Mesendoderm (in vitro differentiated cells): ENCODE measurements at places on chromosomes 7 and 10.

DNA sequence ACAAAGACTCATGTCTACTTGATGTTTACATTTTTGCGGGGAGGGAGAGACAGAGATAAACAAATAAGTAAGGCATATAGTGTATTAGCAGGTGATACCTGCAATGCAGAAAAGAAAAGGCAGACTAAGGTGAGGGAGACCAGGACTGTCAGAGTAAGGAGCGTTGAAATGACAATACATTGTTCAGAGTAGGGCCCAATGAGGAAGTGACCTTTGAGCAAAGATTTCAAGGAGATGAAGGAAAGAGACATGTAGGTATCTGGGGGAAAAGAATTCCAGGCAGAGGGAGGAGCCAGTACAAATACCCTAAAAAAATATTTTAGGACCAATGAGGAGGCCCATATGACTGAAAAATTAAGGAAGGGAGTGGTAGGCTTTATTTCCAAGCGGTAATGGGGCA, 162.7 kb upstream of the PRSS1 start:
- no peak for DNase-seq

GRCh38 chr7:101804967-101805366, 12.5 kb upstream of the CUX1 start:
- peak; percentile 77 for DNase-seq

GRCh38 chr7:360454-361100, 70.6 kb downstream of the FOXL3 start:
- DNase-seq: no peak

DNA sequence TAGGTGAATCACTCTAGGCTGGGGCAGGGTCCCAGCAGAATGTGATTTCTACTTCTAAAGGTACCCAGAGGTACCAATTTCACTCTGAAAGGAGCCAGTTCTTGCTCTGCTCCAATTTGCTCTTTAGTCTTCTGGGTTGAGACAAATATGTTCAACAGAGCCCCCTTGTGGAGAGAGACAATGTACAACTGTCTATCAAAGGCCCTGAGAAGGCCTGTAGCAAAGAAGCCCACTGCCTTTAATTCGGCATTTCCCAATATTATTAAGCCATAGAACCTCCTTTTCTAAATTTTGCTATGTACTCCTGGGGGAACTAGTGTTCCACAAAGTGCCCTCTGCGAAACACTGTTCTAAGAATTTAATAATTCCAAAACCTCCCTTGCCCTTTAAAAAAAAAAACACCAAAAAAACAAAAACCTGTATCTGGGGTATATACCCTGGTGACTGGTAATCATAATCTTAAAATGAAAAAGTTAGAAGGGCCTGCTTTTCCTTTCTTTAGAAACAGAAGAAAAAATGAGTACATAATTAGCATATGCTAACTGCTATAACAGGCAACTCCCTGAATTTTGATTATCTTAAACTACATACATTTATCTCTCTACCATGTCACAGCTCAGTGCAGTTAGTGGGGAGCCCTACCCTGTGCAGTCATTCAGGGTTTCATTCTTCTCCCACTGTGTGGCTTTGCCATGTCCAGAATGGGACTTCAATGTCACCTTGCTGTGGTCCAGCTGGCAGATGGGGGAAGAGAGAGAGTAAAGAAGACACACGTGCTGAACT, 160.9 kb upstream of the BMPER start:
- DNase-seq: peak; percentile 70

DNA sequence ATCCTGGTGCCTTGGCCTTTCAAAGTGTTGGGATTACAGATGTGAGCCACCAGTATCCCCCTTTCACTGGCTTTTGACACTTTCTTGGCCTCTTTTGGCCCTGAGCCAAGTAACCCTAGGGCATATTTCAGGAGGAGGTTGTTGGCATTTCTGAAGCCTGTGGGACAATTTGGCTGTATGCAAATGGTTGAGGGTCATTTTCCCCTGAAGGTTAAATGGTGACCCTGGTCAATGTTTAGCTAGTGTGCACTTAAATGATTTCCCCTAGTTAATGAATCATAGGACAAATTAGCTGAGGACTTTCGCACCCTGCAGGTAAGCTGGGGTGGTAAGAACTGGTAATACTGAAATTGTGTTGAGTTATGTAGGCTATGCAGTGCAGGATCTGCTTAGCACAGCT, 660.5 kb downstream of the LRMDA start:
- no peak for DNase-seq

DNA sequence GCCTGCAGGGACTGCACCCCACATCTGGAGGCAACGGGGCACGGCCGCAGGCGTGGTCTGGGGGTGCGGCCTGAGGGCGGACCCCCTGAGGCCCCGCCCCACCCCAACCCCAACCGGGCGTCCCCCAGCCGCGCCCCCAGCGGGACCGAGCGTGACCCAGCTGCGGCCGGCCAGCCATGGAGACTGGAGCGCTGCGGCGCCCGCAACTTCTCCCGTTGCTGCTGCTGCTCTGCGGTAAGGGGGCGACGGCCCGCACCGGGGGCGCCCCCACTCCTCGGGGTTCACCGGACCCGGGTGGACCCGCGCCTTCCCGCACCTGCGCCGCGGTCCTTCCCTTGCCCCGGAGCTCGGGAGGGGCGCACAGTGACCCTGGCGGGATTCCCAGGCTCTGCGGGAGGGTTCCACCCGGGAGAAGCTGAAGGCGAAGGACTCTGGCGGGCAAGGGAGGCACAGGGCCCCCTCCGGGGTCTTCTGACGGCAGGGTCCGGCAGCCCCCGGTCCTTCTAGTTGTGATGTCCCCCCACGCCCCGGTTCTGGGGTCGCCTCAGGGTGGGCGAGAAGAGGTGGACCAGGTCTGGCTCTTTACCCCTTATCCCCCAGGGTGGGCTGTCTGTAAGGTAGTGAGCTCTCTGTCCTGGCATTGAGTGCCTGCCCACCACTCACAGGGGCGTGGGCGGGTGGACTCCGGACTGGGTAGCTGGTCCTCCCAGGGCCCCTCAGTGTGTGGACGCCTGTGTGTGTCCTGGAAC, at the start of gene RAMP3:
RAMP3 (plus strand) TSS at position 139 of the 749 bp plus-strand sequence; CDS start at position 177, 38 bp downstream.
- DNase-seq: no peak

GRCh38 chr7:96299496-96299895, 22.4 kb downstream of the SLC25A13 start:
- no peak for DNase-seq

GRCh38 chr10:14062528-14063260, 268.0 kb downstream of the FRMD4A start:
- DNase-seq: no peak

GRCh38 chr7:41699516-41699915, 3.4 kb downstream of the INHBA start:
- DNase-seq: peak; percentile 58

GRCh38 chr10:46075869-46076268, 29.8 kb upstream of the MSMB start:
- DNase-seq: no peak

DNA sequence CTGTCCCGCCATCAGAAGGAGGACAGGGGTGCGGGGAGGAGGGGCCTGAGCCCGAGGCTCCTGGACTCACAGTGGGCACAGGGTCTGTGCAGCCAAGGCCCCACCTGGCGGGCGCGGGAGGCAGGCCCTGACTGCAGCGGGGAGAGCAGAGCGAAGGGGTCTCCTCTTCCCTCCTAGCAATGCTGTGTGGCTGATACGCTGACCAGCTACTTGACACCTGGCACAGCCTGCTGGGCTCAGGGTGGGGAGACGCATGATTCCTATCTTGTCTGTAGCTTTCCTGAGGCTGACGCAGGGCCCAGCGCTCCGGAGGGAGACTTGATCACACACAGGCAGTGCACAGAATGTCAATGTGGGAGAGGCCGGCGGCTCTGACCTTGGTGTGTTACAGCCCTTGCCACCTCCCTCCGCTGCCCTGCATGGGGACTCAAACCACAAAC, 174.9 kb downstream of the ELFN1 start:
- DNase-seq: no peak

DNA sequence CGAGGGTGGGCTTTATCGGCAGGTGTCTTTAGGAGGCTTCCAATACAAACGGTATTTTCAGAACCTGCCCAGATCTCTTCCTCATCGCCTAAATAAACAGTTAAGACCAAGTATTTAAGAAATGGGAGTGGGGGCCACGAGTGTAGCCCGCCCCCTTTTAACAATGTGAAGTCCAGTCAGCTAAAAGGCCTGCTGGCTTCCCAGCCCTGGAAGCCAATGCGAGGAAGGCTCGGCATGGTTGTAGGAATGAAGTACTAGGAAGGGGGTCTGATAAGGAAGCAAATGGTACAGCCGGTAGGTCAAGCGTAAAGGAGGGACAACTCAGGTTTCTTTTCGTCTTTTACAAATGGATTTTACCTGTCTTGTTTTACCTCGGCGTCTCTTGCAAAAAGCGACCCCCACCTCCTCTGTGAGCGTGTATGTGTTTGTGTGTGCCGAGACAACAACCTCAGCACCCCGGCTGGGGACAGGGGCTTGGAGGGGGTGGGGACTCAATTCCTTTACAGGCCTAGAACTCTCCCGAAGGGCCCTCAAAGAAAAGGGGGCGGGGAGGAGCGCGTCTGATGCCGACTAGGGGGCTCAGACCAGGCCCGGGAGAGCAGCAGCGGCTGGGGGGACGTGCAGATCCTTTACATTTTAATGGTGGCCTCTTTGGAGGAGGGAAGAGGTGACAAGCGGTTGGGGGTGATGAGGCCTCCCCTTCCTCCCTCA, 147.6 kb downstream of the GPR85 start:
- DNase-seq: peak; percentile 85

GRCh38 chr10:68080853-68081431, 5.9 kb upstream of the HERC4 start:
- DNase-seq: no peak

- no peak for DNase-seq
These were observed 259.7 kb downstream of the AHR start for GRCh38 chr7:17558135-17558534.

GRCh38 chr7:123771846-123772245, 23.0 kb upstream of the WASL start:
- peak; percentile 77 for DNase-seq

GRCh38 chr10:24288581-24288980, 79.6 kb downstream of the KIAA1217 start:
- DNase-seq: no peak

GRCh38 chr7:6727663-6728062, 20.9 kb upstream of the ZNF12 start:
- no peak for DNase-seq

GRCh38 chr10:63919575-63920279, 398.5 kb downstream of the REEP3 start:
- DNase-seq: no peak

- no peak for DNase-seq
These were observed 4.0 kb upstream of the AFAP1L2 start for GRCh38 chr10:114408112-114408967.

DNA sequence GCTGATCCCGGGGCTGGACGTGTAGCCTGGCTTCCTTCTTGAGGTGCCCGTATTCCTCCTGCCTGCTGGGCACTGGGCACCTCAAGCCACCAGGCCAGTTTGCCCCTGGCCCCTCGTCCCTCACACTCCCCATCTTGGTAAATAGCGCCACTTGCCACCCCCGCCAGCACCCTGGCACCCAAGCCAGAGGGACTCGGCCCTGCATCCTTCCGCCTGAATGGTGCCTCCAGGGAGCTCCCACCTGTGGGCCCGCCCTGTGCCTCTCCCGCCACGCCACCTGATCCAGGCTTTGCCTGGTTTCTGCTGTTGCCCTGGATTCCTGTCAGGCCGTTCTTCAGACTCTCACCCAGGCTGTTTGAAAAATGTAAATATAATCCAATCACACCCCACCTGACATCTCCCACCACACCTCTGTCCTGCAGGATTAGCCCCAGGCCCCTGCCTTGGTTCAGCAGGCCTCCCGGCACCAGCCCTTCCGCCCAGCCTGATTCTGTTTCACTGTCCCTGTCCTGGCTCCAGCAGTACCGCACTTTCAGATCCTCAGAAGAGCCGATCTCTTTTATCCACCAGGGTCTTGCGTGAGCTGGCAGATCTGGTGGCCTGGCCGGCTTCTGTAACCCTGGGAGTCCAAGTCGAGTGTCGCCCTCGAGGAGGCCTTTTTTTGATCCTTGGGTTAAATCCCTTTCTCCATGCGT, 33.8 kb downstream of the WIPI2 start:
- no peak for DNase-seq

DNA sequence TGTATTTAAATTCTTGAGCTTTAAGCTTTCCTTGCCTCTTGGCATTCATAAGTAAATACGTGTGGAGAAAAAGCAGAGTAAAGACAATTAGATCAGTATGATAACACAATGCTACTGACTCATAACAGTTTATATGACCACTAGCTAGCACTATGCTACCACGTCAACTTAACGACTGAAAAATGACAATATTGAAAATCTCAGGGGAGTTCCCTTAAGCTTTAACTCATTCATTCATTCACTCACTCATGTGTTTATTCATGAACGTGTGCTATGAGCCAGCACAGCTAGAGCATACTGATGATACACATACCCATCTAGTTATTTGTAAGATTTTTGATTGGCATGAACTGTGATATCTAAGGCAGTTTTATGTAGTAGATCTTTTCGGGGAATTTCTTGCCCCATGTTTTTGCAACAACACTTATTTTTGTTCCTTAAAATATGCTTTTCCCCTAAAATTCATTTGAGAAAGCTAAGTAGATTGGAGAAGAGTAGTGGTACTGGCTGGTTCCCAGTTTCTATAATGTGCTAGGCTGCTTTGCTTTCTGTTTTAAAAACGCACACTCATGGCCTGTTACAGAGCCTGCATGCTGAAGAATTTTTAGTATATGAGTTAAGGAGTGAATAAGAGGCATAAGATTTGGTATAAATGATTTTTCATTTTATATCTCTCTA, 57.4 kb upstream of the ACBD5 start:
- DNase-seq: no peak

DNA sequence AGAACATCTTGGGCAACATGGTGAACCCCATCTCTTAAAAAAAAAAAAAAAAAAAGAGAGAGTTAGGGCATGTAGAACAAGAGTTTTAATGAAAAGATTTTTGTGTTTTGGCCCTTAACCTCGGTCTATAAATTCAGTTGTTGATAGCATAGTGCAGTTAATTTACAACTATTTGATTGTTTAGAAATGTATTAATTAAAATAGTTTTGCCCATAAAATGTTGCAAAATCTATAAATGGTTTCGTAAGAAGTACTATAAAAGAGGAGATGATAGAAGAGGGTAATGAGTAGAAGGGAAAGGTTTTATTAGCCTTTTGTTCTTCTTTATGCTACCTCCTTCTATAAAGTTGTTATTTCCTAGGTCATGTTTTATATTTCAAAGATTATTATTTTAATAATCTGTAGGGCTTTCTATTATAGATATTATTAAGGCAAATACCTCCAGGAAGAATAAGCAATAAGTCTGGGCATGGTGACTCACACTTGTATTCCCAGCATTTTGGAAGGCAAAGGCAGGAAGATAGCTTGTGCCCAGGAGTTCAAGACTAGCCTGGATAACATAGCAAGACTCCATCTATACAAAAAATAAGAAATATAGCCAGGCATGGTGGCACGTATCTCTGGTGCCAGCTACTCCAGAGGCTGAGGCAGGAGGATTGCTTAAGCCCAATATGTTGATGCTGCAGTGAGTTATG, 73.3 kb downstream of the MCU start:
- DNase-seq: no peak

DNA sequence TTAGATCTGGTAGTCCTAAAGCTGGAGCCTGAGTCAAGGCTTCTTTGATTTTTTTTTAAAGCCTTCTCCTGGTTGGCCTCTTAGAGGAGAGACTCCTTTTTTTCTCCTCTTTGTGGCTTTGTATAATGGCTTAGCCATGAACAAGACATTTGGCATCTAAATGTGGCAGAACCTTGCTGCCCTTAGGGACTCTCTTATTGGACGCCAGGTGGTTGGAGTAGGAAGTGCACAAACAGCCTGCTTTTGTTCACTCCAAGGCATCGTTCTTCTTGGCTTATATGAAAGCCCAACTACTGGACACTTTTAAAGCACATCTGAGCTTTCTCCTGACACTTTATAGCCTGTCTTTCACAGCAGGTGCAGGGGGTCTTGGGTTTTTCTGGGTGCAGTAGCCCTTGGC, 25.0 kb downstream of the ZPBP start:
- DNase-seq: peak; percentile 42
